NCI-H1048 (cell line): ENCODE measurements at places on chromosomes 11 and 22.

DNA sequence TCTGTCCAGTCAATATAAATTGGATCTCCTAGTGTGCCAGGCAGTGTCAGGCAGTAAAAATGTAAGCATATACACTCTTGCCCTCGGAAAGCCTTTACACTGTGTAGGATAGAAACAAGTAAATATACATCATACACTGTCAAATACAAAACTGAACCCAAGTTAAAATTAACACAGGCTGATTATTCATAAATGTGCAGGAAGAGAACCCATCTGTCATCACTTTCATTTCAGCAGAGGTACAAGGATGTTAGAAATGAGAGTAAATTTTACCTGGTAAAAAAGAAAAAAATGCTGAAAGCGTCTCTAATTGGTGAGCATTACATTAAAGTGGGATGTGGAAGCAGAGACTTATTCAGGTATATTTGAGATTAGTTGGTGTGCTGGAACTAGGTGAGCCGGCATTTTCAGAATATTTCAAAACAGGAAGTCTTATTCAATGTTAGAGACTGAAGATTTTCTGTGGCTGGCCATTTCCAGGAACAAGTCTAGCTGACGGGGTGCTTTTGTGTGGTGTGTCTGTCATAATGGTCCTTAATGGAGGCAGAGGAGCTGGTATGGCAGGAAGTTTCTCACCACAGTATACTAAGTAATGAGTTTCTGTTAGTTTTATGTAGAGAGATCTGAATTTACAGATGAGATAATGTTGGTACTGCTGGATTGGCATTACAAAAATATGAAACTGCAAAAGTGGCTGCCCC lies 192.6 kb downstream of the CASP12 start:
- DNase-seq, result no peak

GRCh38 chr22:19878461-19879245 lies 24.0 kb upstream of the GNB1L start:
- no peak for DNase-seq

DNA sequence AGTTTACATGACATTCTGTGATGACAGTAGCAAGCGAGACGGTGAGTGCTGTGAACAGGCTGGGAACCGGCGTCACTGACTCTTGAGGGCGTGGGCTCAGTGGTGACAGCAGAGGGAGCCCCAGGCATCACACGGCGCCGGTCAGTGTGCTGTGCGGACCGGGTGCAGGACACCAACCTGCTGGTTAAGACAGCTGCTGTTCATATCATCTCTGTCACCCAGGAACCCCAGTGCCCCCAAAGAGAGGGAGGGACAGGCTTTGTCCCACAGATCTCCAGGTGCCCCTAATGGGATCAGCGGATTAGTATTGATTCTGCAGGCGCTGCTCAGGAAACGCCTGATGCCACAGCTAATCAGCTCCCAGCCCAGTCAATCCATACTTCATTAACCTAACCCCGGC lies 18.4 kb downstream of the B3GAT1 start:
- DNase-seq, result no peak

DNA sequence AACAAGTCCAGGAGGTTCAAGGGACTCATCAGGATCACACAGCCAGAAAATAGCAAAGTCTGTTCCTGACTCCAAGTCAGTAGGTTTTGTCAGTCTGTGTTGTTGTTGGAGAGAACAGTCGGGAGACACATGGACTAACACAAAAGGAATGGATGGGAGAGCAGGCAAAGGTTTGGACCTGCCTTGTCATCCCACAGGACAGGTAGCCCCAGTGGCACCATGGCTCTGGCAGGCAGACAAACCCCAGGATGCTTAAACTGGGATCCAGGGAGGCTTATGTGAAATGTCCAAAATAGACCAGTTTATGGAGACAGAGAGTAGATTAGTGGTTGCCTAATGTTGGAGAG lies 201.6 kb upstream of the NAV2 start:
- DNase-seq, result no peak

DNA sequence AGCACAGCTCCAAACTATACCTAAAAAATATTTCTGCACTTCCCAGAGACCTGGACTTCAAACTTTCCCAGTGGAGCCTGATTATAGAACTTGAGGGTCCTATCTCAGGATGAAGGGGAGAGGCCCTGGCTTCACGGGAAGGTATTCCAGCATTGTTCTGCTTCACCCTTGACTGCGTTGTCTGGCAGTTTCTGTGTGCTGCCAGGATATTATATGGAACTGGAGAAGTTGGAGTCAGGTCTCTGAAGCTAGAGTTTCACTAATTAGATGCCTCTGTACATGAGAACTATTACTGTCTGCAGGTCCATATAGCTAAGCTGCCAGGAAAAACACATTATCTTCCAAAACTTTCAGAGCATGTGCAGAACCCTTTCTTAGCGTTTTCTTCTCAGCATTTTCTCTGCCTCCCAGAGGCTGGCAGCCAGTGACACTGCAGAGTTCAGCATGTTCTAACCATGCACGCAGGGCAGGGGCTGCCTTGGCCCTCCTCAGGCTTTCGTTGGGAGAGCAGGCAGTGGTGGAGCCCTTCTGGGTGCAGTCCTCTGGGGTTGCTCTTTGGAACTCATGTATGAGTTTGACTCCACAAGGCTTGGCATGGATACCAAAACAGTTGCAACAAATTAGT lies 99.3 kb downstream of the CWC15 start:
- DNase-seq, result no peak

- DNase-seq, result no peak
These were observed 43.5 kb downstream of the MYH9 start for GRCh38 chr22:36344106-36344827.

GRCh38 chr11:27209562-27210005 lies 153.4 kb downstream of the CCDC34 start:
- DNase-seq, result no peak

DNA sequence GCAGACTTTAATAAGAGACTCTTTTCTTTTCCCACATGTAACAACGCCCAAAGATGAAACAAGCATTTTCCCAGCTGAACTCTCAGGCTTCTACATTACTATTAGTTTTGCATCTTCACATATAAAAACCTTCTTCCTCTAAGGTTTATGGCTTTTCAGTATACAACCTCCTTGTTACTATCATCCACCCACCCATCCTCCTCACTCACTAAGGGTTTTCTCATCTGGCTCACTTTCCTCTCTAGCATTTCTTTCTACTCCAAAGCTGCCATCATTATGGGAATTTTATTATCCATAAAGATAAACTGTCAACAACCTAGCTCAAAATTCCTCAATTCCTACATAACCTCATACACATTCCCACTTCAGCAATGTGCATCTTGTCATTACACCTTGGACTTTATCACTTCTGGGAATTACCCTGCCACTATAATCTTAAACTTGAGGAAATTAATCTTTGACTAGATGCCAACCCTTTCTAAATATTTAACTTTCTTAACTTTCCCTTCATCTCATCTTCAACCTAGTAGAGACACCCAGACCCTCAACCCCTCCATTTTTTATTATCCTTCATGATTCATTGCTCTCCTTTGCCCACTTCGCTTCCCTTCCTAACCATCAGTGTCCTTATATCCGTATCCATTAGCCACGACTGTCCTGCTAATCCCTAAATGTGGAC lies 30.9 kb downstream of the MTMR2 start:
- no peak for DNase-seq

- no peak for DNase-seq
These were observed 316.0 kb upstream of the MTNR1B start for GRCh38 chr11:92653454-92653853.

- no peak for DNase-seq
These were observed 12.7 kb upstream of the OR52K2 start for GRCh38 chr11:4436411-4436810.

GRCh38 chr11:13495929-13496328 lies at the start of gene PTH:
TSS of gene PTH (minus strand) at chr11:13495997. CDS start at chr11:13492855, 3,142 bp downstream.
- no peak for DNase-seq

GRCh38 chr11:100182927-100183326 lies 504.2 kb upstream of the ARHGAP42 start:
- DNase-seq, result no peak

DNA sequence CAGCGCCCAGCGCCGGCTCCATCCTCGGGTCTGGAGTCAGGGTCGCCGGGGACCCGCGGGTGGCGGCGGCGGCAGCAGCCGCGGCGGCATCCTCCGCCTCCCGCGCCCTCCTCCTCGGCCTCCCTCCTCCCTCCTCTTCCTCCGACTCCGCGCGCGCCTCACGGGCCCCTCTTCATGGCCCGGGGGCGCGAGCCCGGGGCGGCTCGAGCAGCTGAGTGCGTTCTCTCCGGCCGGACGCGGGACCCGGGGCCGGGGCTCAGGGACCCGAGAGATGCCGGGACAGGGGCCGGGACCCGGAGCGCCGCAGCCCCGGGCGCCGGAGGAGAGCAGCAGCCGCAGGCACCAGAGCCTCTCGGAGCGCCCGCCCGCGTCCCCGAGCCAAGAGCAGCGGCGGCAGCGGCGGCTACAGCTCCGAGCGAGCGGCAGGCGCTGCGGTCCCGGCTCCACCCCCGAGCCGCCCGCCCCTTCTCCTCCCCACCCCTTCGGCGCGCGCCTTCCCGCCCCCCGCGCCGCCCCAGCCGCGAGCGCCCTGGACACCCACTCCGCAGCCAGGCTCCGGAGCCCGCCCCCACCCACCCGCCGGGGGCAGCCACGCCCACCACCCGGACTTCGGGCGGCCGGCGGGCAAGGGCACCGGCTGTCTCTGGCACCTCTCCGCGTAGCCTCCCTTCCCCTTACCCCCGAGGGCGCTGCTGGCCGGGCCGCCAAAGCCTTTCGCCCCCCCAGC lies at the start of gene CHST1:
CHST1 (minus strand) TSS at position 417 of the 727 bp plus-strand sequence. CDS start 14,699 bp downstream, outside the sequence.
- no peak for DNase-seq

GRCh38 chr11:43427971-43428370 lies 69.3 kb downstream of the TTC17 start:
- DNase-seq, result no peak

DNA sequence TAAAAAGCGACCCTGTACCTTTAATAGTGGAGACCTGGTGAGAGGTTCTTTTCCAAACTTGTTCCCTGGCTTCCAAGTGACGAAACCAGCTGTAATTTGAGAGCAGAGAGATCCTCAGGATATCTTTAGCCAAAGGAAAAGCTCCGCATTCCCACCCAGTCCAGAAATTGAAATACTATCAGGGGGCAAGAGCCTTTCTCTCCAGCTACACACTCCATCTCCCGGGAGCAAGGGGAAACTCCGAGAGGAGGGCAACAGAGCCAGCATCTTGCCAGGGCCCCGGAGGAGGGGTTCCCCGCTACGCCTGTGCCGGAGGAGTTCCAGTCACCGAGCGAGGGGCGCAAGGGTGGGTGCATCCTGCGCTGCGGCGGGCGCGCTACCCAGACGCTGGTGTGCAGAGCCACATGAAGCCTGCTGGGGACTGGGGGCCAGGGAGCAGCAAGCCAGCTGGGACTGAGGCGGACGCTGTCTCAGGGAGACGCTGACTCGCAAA lies at the start of gene FIBIN:
FIBIN (plus strand) TSS at position 148 of the 493 bp plus-strand sequence. CDS start 415 bp downstream, outside the sequence.
- DNase-seq, result no peak

GRCh38 chr11:59667812-59668187 lies 1.0 kb downstream of the PATL1 start:
- DNase-seq, result no peak

DNA sequence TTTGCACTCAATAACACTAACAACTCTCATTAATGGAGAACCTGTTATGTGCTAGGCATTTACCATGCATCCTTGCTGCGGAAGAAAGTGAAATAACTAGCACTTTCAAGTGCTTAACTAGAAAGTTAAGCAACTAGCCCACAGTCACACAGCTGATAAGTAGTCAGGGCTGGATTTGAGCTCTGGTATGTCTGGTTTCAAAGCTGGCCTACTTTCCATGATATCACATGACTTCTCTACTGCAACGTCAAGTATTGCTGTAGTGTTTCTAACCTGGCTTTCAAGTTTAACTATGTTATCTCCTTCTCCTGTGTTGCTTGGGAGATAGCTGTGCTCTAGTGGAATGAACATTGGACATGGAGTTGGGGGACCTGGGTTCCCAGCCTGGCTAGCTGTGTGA lies 12.1 kb downstream of the SLC15A3 start:
- no peak for DNase-seq

- DNase-seq, result no peak
These were observed 193.0 kb downstream of the MSANTD4 start for GRCh38 chr11:105829084-105829483.

- no peak for DNase-seq
These were observed 14.4 kb downstream of the IL18BP start for GRCh38 chr11:72012897-72013721.

GRCh38 chr11:130397780-130398179 lies 30.6 kb downstream of the ADAMTS8 start:
- no peak for DNase-seq

- DNase-seq, result peak; percentile 52
These were observed 32.1 kb upstream of the DGKZ start for GRCh38 chr11:46315033-46315738.

DNA sequence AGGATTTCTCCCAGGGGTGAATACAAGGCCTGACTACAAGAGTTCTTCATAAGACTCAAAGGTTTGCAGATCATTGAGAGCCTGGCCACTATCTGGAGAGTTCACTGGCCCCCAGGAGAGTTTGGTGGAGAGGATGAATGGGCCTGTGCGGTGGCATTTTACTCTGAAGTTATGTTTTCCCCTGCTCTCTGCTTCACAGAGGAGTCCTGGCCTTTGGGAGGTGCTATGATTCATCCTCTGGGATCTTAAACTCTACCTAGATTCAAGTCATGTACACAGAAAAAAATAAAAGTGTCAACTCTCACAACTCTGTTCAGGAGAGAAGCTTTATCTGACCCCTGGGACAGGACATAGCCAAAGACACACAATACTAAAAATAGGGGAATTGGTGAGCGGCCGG lies 159.1 kb upstream of the CARD18 start:
- DNase-seq, result no peak

DNA sequence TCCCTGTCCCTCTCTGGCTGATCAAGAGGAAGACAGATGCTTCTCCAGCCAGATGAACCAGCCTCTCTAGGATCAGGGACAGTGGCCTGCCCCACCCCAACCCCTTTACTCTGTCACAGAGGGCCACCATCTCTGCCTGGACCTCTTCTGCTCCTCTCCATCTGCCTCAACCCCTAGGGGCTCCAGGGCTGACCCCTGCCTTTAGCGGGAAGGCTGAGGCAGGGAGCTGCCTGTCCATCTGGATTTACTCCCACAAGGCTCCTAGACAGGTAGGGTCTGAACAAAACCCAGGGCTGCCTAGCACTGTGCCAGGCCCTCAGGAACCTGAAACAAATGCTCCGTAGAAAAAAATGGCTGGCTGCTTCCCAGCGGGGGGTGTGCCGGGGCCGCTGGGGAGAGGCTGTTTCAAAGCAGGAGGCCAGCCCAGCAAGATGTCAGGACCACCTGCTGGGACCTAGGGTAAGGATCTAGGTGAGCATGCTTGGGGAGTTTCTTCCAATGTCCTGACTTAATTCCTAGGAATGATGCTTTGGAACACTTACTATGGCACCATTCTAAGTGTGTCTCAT lies 3.2 kb downstream of the CHST1 start:
- no peak for DNase-seq
